ENCODE measurements at places on chromosomes 7 and 10.

DNA sequence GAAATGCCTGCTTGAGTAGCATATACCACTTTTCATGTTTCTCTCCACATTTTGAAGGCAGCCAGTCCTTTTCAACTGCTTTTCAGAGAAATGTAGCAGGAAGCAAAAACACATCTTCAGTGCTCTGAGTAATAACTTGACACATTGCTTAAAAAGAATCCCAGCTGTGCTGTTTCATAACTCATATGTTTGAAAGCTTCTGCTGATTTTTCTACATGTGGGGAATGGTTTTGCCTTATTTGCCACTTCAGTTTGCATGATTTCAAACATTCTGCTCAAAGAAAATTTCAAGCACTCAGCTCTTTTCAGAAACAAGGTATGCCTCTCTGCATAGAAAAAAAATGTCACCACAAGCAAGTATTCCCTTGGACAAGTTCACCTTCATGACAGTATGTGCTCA lies 732.8 kb downstream of the POM121L12 start:
- DNase-seq: no peak

- DNase-seq: no peak
These were observed 116.1 kb upstream of the ZMIZ1 start for GRCh38 chr10:78952686-78953085.

- DNase-seq: no peak
These were observed 20.7 kb upstream of the CAMK2B start for GRCh38 chr7:44346063-44346462.

GRCh38 chr10:30850776-30851175 lies 180.9 kb downstream of the ZNF438 start:
- DNase-seq: no peak

DNA sequence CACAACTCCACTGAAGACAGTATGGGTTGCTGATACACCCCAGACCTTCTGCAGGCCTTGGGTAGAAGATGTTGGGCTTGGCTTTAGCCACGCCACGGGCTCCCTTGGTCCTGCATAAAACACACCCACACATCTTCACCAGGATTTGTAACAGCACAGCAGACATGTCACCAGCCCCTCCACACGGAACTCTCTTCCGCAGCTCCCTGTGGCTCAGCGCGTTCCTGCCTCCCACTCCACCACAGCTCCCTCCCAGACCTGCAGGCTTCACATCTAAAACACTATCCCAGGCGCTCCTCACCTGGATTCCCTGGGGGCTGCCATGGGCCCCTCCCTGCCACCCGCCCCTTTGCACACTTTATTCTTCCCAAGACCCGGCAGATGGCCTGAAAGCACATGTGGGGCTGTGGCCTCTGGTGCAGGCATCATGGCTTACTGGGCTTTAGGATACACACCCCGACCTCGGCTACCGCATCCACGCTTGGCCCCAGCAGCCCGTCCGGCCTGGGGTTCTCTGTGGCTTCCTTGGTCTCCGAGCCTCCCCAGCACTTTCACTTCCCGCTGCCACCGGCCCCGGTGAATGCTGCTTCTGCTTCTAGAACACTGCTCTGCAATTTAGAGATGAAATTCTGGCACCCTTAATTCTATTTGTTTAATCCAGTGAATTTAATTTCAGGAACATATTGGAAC lies 432.9 kb downstream of the DNAJB6 start:
- DNase-seq: no peak

GRCh38 chr10:607545-608185 lies 81.8 kb downstream of the DIP2C start:
- DNase-seq: no peak

GRCh38 chr7:157760004-157760730 lies 423.4 kb downstream of the DNAJB6 start:
- DNase-seq: peak; percentile 43

GRCh38 chr10:102634686-102635085 lies 9.6 kb upstream of the TRIM8 start:
- no peak for DNase-seq

DNA sequence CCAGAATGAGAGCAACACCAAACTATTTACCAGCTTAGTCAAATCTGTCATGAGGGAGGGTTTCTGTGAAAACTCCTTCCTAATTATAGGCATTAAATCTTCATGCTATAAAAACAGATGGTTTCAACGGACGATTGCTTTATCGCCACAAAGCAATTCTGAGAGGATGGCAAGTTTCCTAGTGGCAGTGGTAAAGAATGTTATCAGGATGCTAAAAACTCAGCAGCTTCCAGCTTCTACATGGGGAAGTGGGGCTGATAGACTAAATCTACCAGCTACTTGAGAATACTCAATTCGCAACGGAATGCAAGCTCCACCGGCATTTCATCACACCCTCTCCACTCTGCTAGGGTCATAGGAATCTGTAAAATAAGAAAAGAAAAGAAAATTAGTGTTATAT lies 41.8 kb downstream of the JCAD start:
- DNase-seq: no peak

GRCh38 chr10:97590748-97591495 lies 1.4 kb downstream of the C10orf62 start:
- DNase-seq: no peak

- DNase-seq: no peak
These were observed 77.5 kb upstream of the SORCS3 start for GRCh38 chr10:104563548-104563947.
